ENCODE measurements at places on chromosomes 7 and 10.

DNA sequence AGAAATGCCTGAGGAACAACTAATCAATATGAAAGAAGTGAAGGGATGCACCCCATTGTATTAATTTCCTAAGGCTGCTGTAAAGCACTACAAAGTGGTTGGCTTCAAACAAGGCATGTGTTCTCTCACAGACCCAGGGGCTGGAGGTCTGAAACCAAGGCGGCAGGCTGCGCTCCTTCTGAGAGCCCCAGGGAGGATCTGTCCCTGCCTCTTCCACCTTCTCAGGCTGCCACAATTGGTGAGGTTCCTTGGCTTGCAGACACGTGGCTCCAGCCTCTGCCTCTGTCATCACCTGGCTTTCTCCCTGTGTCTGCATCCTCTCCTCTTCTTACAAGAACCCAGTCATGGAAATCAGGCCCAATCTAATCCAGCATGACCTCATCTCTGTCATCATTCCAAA, 110.1 kb downstream of the TNS3 start:
- no peak for DNase-seq

DNA sequence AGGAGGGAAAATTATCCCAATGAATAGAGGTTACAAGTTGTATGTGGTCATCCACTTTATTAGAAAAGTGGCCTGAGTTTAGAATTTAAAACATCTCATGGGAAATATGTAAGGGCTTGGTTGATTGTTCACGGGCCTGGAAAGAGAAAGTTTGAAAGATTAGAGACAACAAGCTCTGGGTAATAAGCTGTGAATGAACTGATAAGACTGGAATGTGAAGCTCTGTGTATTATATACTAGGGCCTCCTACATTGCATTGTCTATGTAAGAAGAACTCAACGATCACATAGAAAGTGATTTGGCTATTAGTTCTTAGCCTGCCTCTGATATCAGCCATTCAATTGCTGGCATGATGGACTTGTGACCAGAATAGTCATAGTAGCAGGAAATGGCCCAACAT, 199.2 kb upstream of the MAGI2 start:
- DNase-seq, result no peak

- DNase-seq, result no peak
Measured at GRCh38 chr10:127278001-127278400, 81.6 kb upstream of the INSYN2A start.

DNA sequence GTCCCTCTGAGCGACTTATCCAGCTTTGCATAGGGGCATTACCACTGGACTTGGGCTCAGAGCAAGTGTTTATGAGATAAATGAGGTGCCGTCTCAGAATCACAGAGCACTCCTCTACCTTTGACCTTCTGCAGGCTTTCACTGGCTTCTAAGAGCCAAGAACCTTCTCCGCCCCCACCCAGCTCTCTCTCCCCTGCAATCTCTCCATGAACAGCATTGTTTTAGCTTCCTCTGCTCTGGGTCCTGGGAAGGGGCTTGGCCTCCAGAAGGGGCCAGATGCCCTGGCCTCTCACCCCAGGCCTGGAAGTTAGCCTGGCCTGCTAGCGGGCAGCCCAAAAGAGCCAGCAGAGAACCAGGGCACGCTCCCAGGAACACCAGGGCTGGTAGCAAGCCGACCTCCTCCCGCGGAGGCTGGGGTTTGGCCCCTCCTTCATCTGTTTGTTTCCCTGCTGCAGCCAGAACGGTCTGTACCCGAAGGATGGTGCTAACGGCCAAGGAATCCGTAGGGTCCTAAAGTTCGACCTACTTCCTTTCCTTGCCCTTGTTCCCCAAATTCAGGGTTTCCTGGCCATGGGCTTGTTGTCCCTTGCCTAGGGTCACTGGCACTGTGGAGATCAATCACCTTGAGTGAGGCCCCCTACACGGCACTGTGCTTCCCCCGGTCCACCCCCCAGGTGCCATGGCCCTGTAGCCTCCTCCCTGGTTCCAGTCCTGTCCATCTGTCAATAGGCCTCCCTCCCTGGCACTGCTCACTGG, 18.7 kb upstream of the DDIT4 start:
- no peak for DNase-seq

- no peak for DNase-seq
Measured at GRCh38 chr7:14870394-14870793, 32.2 kb downstream of the DGKB start.

DNA sequence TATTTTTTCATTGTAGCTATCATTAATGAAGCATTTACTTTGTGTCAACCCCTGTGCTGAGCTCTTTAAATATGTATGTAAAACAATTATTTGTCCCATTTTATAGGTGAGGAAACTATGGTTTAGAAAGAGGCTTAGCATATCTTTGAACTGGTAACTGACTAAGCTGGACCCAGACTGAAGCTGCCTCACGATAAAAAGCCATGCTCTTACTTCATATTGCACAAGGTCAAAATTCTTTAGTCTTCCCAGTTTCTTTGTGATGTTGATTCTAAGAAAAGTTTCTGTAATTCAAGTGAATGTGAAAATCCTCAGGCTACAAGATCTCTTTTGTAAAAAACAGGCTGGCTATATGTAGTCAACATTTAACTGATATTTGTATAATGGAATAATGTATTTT, 46.6 kb upstream of the SLC16A12 start:
- no peak for DNase-seq

DNA sequence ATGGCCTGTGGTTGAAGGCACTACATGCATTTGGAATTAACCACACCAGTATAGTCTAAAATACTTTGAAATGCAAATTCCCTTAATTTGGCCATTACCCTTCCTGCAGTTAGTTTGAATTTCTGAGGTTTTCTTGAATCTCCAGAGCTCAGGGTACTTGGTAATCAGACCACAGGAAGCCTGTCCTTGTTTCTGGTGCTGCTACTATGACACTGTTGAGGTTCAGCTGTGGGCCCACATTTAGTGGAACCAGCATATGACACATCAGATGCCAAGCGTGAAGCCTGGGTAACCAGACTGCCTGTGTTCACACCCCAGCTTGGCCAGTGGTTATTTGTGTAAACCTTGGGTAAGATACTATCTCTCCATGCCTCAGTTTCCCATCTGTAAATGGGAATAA, 124.3 kb downstream of the SNX10 start:
- DNase-seq, result no peak

DNA sequence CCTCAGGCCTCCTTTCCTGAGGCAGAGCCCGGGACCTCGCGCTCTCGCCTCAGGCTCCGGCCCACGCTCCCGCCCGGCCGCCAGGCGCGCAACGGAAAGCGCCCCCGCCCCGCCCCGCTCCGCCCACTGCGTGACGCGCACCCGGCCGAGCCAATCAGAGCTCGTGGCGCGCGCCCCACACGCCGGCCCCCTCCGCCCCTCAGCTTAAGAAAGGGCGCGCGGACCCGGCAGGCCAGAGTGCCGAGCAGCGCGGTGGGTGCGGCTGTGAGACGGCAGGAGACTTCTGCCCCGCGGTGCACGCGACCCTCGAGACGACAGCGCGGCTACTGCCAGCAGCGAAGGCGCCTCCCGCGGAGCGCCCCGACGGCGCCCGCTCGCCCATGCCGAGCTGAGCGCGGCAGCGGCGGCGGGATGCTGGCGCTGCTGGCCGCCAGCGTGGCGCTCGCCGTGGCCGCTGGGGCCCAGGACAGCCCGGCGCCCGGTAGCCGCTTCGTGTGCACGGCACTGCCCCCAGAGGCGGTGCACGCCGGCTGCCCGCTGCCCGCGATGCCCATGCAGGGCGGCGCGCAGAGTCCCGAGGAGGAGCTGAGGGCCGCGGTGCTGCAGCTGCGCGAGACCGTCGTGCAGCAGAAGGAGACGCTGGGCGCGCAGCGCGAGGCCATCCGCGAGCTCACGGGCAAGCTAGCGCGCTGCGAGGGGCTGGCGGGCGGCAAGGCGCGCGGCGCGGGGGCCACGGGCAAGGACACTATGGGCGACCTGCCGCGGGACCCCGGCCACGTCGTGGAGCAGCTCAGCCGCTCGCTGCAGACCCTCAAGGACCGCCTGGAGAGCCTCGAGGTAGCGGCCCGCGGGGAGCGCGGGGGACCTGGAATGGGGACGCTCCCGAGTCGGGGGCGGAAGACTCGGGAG, at the start of gene NPTX2:
Gene NPTX2 (plus strand): TSS at position 235 of the 909 bp plus-strand sequence. CDS start 177 bp downstream, at position 412.
- no peak for DNase-seq

DNA sequence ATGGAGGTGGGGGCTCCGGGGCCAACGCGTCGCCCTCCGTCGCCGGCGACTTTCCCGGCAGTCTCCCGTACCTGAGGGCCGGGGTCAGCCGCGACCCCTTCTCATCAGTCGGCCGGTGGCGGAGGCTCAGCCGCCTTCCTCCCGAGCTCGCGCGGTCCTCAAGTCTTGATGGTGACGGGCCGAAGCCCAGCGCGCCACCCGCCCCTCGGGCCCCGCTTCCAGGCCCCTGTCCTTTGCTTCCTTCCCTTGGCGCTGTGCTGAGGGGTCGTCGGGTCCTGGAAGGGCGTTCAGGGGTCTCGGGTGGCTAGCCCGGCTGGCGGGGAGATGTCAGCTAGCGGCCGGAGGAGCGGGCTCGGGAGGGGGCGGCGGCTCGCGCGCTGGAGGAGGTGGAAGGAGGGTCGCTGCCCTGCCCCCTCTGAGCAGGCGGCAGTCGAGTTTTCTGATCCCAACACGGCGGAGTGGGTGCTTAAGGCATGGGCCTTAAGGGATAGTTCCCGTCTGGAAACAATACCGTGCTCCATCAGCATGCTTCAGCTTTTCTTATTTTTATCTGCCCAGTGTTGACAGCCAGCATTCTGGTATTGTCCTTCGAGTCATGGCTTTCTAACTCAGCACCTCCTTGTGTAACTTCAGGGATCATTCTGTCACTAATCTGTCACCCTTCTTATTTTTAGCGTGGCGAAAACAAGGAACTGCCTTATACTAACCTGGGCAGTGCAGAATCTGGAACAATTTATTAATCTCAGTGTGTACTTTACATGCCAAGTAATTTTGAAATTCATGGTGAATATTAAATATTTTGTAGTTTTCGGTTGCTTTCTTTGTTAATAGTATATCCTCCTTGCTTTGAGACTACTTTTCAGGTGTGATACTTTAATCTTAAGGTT, 748 bp downstream of the PHTF2 start:
- DNase-seq, result peak; percentile 8

DNA sequence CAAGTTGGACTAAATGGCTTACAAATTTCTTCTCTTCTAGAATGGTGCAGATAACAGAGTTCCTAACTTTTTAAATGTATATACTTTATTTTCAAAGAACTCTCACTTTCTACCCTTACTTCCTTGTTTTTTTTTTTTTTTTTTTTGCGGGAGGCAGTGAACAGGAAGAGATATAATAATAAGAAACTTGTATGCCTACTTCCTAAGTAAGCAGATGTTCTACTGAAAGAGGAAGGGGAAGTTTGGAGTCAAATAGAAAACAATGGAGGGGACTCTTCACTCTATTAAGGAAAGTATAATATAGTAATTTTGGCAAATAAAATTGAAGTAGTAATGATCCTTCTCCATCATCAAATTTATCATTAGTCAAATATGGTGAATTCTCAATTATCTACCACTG, 754.0 kb downstream of the KCNMA1 start:
- DNase-seq, result no peak

DNA sequence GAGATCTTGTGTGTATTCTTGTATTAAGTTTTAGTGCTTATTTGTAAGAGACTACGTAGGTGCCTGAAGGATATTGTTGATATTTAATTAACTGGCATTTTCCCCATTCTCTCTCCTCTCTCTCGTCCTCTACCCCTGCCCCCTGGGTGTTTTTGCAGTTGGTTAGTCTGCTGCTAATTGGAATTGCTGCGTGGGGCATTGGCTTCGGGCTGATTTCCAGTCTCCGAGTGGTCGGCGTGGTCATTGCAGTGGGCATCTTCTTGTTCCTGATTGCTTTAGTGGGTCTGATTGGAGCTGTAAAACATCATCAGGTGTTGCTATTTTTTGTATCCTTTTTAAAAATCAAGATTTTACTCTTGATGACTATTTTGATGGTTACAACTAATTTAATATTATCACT, 22.5 kb downstream of the TSPAN13 start:
- DNase-seq, result no peak

DNA sequence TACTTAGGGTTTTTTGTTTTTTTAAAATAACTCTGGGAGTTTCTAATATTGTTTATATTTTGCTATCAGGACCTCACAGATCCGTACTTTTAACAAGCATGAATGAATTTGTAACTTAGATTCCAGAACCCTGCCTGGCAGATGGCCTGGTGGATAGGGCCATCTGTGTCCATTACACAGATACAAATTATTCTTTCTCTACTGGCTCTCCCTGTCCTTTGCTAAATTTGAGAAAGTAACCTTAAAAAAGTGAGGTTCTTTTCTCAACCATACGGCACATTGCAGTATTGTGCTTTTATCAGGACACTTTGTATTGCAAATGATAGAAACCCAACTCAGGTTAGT, 26.6 kb downstream of the LCOR start:
- no peak for DNase-seq

DNA sequence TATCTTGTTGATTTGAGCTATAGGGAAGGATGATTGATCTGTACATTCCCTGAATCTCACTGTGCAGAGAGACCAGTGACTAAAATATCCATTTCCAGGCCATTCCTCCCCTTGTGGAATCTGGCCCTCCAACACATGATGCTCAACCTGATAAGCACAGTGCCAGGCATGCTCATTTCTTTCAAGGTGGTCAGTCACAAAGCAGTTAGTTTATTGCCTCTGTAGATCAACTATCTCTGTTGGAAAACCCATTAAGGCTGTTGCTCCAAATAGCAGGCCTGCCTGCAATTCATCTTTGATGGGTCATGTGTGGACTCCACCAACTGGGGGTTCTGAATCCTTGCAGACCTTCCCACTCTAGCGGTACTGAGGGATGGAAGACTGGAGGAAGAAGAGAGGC, 168.6 kb upstream of the FOXK1 start:
- DNase-seq, result no peak

- DNase-seq, result no peak
Measured at GRCh38 chr7:46032353-46032752, 111.3 kb upstream of the IGFBP3 start.

- DNase-seq, result no peak
Measured at GRCh38 chr7:110539216-110539615, 551.7 kb upstream of the LRRN3 start.

DNA sequence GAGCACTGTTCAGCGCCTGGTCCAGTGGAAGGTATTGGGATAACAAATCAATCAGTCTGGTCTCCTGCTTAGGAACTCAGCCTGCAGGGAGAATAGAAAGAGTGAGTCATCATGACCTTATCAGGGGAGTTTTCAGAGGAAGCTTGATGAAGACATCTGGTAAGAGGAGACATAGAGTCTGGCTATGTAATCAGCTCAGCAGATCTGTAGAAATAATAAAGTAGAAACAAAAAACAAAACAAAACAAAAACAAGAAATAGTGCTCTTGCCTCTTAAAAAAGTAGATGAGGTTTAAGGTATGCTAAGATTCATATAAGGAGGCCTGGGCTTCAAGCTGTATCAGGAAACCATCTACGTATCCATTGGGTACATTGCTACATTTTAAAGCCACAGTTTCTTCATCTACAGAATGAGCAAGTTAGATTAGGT, 14.4 kb downstream of the TAS2R41 start:
- DNase-seq, result no peak

All from activated T-helper 9 cell treated with anti-CD3 and anti-CD28 coated beads, Interleukin-2, amount 50 U/mL, for 16 hours (primary cell).